ENCODE measurements at places on chromosomes 13 and 19.

- DNase-seq, result no peak
These were observed 181.3 kb downstream of the LIG4 start for GRCh38 chr13:108033800-108034707.

DNA sequence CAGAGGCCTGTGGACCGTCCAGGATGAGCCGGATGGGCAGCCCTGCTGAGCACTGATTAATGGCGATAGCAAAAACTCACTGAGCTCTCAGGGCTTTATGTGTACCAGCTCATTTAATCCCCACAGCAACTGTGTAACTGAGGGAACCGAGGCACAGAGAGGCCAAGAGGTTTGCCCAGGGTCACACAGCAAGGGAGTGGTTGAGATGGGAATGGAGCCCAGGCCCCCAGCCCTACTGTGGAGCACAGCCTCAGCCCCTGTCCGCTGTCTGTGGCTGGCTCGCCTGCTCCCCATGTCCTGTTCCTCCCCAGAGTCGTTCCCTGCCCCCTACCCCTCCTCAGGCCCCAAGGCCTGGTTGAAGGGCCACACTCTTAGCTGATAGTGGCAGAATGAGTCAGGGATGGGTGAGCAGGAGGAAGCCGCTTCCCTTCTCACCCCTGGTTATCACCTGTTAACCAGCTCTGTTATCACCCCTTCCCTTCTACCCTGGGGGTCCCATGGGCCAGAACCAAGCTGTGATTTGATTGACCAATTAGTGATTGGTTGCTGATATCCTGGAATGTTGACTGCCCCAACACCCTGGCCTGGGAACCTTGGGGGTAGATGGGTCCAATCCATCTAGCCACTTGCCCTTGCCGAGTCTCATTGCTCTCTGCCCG is 21.2 kb downstream of the CAPN12 start:
- DNase-seq, result no peak

- DNase-seq, result no peak
These were observed 21.0 kb downstream of the TNFSF9 start for GRCh38 chr19:6551607-6552450.

GRCh38 chr19:41932259-41932719 is 4.0 kb upstream of the ERFL start:
- DNase-seq, result no peak

DNA sequence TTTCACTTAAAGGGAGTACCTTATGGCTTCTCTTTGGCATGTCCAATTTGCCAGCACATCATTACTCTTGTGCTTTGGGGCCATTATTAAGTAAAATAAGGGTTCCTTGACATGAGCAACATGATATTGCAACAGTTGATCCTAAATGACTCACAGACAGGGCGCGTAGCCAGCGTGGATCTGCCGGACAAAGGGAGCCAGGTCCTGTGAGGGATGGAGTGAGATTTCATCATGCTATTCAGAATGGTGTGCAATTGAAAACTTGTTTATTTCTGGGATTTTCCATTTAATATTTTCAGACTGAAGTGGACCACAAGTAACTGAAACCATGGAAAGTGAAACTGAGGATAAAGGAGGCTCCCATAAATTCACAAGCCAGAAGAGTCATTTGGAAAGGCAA is 48.6 kb upstream of the WASF3 start:
- DNase-seq, result no peak

GRCh38 chr19:2032296-2032941 is 16.9 kb upstream of the BTBD2 start:
- no peak for DNase-seq

- DNase-seq, result no peak
These were observed 10.1 kb downstream of the NFILZ start for GRCh38 chr19:8640402-8641004.

GRCh38 chr13:49641801-49642291 is 13.5 kb downstream of the ARL11 start:
- DNase-seq, result no peak

All from stimulated activated CD4-positive, alpha-beta T cell treated with anti-CD3 and anti-CD28 coated beads, TNF-alpha, amount 100 ng/mL, for 4 hours (primary cell).